ENCODE measurements at places on chromosomes 16 and 17.
A peak's percentile ranks its signal among the peaks of the same experiment; 100 is the strongest.

GRCh38 chr17:43823350-43824084, 9.4 kb downstream of the MPP3 start:
- DNase-seq = no peak

DNA sequence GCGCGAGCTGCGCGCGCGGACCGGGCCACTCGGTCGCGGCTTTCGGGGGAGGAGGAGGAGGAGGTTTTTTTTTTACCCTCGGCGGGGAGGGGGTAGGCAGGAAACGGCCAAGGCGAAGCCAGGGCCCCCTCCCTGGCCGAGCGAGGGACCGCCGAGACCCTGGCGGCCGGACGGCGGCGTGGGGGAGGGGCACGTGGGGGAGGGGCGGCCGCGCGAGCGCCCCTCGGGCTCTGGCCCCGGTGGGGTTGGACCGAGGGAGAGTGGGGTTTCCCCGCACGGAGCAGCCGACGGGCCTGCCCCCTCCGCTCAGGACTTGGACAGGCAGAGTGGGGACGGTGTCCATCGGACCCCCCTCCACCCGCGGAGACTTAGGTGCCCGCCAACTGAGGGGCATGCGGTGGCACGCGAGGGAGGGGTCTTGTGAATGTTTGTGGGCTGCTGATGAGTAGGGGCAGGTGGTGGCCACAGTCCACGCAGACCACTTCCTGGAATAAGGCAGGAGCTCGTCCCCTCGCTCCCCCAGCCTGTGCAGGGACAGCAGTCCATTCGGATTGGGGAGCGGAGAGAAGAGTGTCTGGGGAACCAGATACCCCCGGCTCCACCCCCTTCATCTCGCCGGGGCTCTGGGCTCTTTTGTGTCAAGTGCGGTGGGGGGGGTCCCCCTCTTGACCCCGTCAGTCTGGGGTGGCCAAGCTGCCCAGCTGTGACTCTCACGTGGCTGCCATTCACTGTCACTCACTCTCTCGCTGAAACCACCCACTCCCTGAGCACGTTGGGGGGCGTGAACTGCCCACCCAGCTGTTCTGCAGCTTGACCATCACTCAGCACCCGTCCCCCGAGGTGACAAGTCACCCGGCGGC, 3.0 kb upstream of the CHD3 start:
- no peak for DNase-seq

- no peak for DNase-seq
Observed at GRCh38 chr17:14318918-14319205, 18.0 kb downstream of the HS3ST3B1 start.

- DNase-seq = no peak
Observed at GRCh38 chr17:3213587-3213986, 6.1 kb downstream of the OR1A1 start.

- peak; percentile 88 for DNase-seq
Observed at GRCh38 chr17:60601447-60602384, 1.7 kb downstream of the PPM1D start.

GRCh38 chr16:11602321-11602720, 15.6 kb upstream of the LITAF start:
- DNase-seq = no peak

- DNase-seq = no peak
Observed at GRCh38 chr17:64941045-64941444, 21.8 kb upstream of the LRRC37A3 start.

DNA sequence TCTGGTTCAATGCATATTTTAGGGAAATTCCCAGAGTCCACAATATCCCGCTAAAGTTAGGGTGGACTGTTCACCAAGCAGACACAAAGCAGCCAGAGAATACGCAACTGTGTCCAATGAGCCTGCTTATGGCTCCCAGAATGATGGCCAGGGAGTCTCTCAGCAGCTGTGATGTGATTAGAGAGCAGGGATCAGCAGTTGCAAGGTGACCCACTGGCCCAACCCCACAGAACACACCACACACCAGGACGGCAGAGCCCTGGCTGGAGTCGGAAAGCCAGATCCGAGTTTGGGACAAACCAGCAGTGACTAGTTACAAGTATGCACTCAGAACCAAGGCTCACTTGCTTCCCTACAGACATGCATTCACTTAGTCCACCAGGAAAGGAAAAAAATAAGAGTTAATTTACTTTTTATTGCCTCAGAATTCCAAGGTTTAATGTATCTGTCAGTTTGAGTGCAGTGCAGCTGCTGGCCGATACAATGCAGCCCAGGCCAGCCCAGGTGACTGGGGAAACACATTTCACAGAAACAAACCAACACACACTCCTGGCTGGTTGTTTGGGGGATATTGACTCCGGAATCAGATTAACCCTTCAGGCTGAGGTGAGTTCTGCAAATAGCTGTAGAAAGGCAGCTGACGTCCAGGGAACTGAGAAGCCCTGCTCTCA, 121.7 kb downstream of the HIC1 start:
- no peak for DNase-seq

GRCh38 chr17:50903604-50904517, 37.7 kb upstream of the TOB1 start:
- DNase-seq = no peak

DNA sequence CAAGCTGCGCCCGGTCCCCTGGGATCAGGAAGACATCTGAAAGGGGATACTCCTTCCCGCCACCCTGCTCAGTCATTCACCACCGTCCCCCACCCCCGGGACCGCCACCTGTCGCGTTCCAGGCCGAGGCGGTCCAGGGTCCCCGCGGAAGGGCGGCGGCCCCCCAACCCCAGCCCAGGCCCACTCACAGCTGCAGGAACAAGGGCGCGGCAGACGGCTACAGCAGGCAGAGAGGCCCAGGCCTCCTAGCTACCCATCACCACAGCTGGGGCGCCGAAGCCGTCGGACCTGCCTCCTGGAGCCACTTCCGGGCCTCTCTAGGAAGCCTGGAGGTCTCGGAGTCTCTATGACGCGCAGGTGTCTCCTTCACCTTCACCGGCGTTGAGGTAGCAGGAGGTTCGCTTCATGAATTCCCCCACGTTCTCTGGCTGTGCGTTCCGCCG, at the start of gene SDR42E1:
Gene SDR42E1, minus strand, starts transcription at position 272 of the 443 bp plus-strand sequence. CDS start 10,612 bp downstream, outside the sequence.
- DNase-seq = no peak

DNA sequence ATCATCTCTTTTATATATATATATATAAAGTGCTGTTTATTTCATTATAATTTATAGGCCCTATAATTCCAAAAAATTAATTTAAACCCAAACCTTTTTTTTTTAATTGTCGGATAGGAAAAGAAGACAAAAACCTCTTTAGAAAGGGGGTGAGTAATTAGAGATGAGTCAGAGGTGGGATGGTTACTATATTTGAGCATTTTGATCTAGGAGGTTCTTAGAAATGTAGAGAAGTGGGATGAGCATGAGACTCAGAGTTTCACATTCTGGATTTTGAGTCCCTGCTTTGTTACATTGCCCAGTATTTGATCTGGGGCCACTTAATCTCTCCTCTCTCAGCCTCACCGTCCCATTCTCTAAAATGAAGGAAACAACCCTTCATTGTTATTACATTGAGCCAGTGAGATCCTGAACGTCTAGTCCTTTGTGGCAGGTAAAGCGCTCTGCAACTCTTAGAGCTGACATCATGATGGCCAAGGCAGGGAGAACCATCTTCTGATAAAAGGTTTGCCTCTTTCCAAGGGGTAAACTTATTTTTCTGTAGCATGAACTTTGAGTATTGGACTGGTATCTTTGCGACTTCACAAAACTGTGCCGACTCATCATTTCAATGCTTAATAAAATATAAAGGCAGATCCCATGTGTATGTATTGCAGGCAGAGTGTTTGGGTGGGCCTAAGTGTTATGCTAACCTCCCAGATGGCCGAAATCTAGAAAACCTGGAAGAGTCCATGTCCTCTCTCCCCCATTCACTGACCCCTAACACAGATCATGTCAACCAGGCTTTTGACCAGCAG, 21.3 kb downstream of the HS3ST3B1 start:
- no peak for DNase-seq

- DNase-seq = peak; percentile 51
Observed at GRCh38 chr16:84277244-84277823, 17.3 kb upstream of the WFDC1 start.

DNA sequence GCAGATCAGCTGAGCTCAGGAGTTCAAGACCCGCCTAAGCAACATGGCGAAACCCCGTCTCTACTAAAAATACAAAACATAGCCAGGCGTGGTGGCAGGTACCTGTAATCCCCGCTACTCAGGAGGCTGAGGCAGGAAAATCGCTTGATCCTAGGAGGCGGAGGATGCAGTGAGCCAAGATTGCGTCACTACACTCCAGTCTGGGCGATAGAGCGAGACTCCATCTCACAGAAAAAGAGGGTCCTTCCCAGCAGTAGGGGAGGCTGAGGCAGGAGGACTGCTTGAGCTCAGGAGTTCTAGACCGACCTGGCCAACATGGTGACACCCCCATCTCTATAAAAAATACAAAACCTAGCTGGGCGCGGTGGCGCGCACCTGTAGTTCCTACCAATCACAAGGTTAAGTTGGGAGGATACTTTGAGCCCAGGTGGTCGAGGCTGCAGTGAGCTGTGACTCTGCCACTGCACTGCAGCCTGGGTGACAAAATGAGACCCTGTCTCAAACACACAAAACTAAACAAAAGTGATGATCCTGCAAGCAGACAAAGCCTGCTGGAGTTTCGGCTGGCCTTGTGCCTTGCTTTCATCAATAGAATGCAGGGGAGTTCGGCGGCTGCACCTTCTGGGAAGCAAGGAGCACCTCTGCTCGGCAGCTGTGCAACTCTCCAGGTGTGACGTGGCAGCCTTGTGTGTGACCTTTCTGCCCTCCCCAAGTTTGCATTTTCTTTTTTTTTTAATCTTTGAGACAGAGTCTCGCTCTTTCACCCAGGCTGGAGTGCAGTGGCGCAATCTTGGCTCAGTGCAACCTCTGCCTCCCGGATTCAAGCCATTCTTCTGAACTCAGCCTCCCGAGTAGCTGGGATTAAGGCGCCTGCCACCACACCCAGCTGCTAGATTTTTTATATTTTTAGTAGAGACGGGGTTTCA, 12.4 kb upstream of the YWHAE start:
- peak; percentile 21 for DNase-seq

DNA sequence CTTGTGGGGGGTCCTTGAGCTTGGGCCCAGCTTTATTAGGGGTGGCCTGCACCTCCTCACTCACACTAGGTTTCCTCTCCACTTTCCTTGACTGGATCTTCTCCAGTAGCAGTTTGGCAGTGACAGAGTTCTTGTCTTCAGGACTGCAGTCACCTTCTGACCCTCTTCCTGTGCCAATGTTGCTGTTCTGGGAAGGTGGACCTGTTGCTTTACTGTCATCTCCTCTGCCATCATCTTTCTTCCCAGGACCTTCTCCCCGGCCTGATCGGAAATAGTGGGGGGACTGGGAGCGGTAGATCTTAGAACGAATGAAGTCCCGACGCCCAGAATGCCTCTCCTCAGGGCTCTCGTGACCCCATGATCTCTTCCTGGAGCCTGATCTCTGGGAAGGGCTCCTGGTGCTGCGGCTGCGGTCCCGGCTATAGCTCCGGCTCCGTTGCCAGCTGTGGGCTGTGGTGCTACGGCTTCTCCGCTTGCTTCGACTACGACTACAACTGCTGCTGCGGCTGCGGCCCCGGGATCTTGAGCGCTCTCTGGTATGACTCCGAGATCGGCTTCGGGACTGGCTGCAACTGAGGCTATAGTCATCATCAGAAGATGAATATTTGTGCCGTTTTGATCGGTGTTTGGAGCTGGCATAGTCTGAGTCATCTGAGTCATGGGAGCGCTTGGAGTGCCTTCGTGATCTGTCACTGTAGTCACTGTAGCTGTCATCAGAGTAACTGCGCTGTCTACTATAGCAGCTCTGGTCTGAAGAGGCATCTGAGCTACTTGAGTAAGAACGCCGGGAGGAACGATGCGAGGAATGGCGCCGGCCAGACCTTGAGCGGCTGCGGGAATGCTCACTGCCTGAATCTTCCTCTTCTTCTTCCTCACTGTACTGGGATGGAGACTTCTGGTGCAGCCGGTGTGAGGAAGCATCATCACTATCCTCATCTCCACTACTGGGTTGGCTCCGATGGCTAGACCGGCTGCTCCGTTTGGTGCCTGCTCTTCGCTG, 9.5 kb upstream of the ITGA2B start:
- no peak for DNase-seq

DNA sequence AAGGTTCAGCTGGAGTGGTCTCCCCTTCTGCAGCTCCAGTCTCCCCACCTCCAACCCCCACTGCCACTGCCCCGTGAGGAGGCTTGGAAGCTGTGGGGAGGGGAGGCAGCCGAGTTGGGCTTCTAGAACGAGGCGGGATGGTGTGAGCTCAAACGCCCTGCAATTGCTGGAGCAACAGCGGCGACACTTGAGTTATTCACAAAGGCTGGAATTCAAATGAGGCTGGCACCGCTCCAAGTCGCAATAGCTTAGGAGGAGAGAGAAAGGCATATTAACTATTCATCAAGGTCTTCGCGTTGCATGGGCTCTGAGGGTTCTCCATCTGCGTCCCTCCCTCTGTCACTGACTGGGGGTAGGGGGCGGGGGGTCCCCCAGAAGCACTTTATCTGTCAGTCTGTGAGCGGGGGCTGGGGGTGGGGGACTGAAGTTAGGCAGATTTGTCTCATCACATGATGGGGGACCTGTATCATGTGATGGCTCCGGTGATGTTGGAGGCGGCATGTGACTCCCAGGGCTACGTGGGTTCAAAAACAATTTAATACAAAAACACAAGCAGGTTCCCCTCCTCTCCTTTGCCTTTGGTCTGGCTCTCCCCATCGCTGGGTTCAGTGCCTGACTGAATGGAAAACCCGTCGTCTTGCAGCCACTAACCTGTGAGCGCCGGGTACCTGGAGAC, 70.5 kb downstream of the RBBP6 start:
- DNase-seq = peak; percentile 24

- DNase-seq = no peak
Observed at GRCh38 chr17:81417049-81417878, 22.0 kb downstream of the BAHCC1 start.

GRCh38 chr17:34567691-34568465, 11.5 kb upstream of the TMEM132E start:
- DNase-seq = peak; percentile 40

DNA sequence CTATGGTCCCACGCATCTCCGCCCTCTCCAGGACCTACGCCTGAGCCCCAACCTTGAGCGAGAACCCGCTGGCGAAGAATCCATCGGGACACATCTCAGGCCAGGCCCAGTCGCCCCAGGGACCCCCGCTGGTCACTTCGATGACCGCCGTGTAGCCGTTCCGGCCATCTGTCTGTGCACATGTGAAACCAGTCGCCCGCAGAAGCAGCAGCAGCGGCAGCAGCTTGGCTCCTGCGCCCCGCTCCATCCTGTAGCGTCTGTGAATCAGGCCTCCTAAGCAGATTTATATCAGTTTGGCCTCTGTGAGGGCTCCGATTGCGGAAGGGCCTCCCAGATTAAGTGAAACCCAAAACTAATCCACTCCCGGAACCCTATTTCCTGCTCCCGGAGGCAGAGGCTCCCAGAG, at the start of gene VMO1:
Gene VMO1, minus strand, starts transcription at position 259 of the 406 bp plus-strand sequence. Its CDS starts 12 bp downstream, at position 247.
- no peak for DNase-seq

DNA sequence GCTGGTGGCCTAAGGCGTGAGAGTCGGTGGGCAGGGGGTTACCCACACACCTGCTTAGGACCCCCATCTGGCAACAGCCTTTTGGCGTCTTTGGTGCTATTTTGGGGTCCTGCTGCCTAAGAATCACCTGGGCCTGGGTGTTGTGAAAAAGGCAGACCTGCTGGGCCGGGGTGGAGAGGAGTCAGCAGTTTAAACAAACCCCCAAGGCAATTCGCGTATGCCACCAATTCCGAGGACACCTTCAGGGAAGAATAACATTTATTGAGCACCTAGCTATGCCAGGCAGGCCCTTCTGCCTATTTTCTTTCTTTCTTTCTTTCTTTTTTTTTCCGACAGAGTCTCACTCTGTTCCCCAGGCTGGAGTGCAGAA, 53.9 kb upstream of the TOB1 start:
- no peak for DNase-seq

Measured in HepG2 (cell line).